ENCODE measurements at places on chromosomes 5 and 9.

DNA sequence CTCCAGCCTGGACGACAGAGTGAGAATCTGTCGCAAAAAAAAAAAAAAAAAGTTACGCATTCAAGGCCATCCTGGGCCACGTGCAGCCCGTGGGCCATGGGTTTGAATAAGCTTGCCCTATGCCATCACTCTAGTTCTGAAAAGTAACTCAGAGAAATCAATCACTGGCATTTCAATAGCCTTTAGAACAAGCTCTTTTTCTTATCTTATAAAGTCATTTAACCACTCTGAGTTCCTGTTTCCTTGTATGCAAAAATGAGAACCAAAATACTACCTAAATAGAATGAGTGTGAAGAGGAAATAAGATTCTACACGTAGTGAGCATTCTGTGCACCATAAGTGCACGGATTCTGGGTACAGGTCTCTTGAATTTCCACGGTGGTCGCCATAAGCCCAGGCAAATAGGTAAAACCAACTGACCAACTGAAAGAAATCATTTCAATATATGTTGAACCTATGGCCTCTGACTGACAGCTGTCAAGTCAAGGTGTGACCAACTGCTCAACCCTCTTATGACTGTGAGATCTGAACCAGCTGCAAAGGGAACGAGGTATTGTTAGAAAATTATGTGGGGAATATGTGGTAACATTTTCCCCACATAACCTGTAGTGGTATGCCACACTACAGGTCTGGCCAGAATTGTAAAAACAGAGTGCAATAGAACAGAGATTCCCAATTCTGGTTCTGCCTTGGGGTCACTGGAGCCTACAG, 143.9 kb upstream of the LHFPL2 start:
- DNase-seq = no peak

- no peak for DNase-seq
Measured at GRCh38 chr5:145830594-145830993, 4.5 kb downstream of the PRELID2 start.

- no peak for DNase-seq
Measured at GRCh38 chr9:129522351-129522750, 98.5 kb downstream of the C9orf50 start.

- DNase-seq = no peak
Measured at GRCh38 chr9:121895818-121896544, 197.1 kb downstream of the TTLL11 start.

DNA sequence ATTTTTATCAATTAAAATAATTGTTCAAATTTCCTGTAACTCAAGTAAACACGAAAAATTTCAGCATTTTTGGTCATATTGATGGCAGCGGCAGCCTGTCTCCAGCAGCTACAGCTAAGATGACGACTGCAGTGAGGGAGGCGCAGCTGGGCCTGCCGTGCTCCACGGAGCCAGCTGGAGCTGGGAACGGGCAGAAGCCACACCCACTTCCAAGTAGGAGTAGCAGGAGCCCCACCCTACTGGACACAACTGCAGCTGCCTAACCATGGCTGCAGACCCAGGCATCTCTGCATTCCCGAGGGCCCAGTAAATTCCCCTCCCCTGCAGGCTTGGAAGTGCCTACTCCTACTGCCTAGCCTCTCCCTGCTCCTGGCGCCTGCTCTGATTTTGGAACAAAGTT, 2031.7 kb downstream of the EFNA5 start:
- no peak for DNase-seq

GRCh38 chr9:38208206-38208901, 139.3 kb upstream of the SHB start:
- DNase-seq = no peak

DNA sequence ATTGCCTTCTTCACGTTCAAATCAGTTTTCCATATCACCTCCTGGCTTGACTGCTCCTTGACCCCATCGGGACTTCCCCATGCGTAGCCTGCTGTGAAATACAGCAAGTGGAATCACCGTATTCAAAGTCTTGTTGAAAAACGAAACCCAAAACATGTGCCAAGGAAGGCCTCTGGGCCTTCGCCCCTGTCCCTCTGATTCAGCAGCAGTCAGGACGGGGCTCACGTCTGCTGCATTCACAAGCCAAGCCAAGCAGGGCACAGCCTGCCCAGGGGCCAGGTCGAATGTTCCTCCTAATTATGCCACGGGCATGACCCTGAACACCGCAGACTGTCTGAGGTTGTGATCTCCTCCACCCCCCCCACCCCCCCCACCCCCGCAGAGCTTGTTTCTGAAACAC, 960 bp upstream of the CTNND2 start:
- no peak for DNase-seq

GRCh38 chr5:73815631-73816030, 189.6 kb downstream of the ARHGEF28 start:
- no peak for DNase-seq
